HCEC 1CT (cell line): ENCODE measurements at places on chromosomes 12 and 14.

DNA sequence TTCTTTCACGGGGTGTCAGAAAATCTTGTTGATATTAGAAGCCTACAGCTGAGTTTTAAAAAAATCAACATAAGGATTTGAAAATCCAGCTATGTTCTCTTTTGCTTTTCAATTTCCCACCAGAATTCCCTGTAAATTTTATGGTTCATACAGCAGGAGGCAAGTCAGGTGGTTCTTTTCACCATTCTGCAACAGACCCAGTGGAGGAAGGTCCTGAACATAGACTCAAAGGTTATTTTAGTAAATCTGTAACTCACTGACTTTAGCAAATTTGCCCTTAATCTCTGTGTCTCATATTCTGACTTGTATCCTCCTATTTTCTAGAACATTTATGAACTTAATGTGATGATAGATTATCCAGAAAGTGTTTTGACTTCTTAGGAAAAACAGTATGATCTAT, 235.4 kb upstream of the E2F7 start:
- no peak for DNase-seq

DNA sequence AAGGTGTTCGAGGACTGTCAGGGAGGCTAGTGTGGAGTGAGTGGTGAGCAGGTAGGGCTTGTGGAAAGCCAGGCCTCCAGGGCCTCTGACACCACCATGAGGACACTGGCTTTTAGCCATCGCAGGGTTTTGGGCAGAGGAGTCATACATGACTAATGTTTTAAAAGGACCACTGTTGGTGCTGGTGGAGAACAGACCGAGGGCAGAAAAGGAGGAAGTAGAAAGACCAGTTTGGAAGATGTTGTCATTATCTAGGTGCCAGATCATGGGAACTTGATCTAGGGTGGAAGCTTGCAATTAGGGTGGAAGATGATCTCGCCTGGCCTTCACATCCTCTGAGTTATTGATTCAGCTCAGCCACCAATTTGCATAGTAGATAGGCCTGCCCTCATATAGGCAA, 144.2 kb downstream of the C12orf75 start:
- peak; percentile 63 for DNase-seq

DNA sequence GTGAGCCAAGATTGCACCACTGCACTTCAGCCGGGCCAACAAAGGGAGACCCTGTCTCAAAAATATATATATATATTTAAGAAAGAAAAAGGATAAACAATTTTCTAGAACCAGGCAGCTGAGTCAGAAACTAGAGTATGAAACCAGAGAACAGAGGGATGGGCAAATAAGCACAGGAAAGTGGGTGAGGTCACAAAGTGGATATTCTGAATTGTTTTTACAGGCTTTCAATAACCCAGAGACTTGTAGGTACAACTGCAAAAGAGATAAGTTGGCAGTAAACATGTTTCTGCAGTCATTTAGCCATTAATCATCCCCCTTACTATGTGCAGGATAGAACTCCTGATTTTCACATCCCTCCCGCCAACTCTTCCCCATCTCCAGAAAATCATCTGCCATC, 94.2 kb downstream of the BTG1 start:
- DNase-seq = no peak

DNA sequence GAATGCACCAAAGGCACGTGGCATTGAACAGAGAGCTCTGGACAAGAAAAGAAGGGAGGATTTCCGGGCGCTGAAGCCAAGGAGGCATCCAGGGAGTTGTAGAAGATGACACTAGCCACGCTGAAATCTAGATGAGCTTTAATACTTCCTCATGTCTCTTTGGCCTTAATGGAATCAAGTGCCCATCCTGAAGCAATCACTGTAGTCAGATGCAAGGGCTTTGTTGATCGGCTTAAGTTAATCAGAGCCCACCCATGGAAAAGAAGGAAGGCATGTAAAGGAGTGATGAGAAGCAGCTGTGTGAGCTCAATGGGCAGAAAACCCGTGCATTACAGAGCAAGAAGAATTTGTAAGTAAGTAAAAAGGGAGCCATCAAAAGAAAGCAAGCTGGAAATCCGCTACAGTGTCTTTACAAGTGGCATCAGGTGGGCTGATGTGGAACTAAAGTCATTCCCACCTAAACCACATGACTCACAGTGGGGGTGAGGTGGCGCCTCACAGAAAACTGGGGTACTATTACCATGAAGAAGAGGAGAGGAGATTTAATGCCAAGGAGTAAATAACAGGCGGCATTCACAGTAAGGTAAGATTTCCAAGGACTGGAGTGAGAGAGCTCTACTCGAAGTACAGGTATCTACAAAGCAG, 48.4 kb downstream of the NDUFA12 start:
- no peak for DNase-seq

DNA sequence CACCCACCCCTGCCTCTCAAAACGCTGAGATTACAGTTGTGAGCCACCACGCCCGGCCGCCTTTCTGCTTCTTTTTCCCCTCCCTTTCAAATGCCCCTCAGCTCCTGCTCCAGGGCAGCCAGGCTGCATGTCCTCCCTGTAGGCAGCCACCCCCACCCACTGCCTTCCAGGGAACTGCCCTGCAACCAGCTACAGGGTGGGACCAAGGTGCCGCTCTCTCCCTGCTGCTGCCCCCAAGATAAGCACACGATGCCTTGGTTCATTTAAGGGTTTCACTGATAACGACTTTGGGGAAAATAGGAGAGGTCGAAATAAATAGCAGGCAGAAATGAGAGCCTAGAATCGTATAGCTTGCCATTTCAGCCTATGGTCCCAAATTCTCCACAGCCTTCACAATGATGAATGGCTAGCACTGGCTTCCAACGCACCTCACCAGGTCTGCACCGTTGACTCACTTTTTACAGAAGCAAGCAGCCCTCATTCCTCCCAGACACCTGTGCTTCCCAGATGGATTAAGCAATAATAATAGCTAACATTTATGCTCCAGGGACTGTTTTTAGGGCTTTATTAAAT, 40.7 kb downstream of the ATG14 start:
- no peak for DNase-seq

DNA sequence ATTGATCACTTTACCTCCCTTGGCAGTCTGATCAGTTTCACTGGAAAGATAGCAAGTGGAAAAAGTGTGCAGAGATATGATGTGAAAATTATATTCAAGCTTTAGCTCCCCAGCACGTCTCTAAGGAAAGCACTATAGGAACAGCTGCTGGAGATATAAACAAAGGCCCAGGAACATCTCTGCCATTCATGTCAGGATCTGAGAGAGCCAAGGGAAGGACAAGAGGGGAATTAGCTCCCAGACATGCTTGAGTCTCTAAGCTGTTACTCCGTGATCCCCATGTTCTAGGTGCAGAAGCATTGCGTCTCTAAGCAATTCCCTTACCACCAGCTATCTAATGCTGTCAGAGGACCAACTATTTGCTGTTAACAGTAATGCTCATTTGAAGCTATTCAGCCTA, 700.2 kb downstream of the DIO2 start:
- DNase-seq = no peak

DNA sequence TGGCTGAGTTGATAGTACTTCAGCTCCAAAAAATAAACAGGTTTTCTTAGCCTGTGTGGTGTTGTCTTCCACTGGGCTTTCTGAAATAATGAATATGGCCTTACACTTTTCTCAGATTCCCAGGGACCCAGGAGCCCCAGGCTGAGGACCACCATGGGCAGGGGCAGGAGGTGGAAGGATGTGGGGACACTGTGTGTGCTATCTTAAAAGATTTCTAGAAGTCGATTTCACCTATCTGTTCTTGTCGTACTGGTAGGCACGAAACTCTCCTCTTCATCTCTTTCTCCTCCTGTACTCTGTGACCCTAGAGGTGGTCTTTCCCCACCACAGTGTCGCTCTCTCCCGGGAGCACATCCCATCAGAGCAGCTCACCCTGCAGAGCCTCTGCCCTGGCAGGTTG, 107.7 kb upstream of the FKBP4 start:
- DNase-seq = no peak

DNA sequence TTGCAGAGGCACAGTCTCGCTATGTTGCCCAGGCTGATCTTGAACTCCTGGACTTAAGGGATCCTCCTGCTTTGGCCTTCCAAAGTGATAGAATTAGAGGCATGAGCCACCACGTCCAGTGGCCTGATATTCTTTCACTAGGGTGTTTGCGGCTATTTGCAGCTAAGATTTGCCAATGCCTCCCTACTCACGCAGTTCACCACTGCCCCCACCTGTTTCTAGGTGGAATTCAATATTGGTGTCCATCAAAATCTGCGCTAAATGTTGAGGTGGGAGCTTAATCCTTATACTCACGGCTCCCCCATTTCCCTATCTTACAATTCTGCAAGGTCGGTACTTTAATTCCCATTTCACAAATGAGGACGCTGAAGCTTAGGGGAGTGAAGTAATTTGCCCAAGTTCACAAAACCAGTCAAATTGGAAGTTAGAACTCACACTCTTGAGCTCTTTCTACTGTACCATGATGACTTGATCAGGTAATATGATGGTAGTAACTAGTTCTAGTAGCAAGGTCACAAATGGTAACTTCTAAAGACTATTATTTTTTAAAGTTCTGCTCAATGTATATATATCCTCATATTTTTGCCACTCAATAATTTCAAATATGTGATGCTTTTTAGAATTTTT, 22.1 kb upstream of the LRRC9 start:
- peak; percentile 16 for DNase-seq

- DNase-seq = no peak
These were observed 20.8 kb downstream of the RAB35 start for GRCh38 chr12:120095736-120096135.

DNA sequence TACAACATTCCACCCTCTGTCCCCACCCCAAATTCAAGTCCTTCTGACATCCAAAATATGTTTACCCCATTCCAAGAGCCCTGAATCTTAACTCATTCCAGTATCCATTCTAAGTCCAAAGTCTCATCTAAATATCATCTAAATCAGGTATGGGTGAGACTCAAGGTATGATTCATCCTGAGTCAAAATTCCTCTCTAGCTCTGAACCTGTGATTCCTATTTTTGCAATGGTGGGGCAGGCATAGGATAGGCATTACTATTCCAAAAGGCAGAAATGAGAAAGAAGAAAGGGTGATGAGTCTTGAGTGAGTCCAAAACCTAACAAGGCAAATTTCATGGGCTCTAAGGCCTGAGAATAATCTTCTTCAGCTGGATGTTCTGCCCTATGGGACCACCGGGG, 140.3 kb upstream of the FAR2 start:
- DNase-seq = no peak

DNA sequence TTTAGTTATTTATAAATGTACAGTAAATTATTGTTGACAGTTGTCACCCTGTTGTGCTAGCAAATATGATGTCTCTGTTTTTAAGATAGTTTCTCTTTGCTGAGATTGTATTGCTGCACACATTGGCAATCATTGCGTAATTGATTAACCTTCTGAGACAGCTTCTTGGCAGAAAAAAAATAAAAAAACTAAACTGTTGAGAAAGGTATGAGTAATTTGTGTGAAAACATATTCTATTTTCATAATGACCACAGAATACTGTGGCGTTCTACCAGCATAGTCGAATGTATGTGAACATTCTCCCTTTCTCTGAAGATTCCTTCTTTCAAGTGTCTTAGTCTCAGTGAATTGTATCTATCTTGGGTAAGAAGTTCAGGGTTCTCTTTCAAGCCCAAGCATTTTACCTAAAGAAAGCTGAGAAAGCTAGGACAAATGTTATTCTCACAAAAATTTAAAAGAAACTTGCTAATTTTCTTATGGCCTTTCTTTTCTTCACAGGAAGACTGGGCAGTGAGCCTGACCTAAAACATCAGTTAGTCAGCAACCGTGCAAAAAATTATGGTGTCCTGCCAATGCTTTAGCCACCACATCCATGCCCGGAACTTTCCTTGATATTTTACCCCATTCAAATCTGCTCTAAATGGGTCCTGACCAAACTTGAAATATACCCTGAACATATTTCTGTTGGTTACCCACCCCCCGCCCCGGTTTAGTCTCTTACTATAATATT, 69.0 kb upstream of the REP15 start:
- DNase-seq = peak; percentile 94

DNA sequence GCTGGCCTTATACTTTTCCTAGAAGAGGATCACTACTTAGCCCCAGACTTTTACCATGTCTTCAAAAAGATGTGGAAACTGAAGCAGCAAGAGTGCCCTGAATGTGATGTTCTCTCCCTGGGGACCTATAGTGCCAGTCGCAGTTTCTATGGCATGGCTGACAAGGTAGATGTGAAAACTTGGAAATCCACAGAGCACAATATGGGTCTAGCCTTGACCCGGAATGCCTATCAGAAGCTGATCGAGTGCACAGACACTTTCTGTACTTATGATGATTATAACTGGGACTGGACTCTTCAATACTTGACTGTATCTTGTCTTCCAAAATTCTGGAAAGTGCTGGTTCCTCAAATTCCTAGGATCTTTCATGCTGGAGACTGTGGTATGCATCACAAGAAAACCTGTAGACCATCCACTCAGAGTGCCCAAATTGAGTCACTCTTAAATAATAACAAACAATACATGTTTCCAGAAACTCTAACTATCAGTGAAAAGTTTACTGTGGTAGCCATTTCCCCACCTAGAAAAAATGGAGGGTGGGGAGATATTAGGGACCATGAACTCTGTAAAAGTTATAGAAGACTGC, 1.5 kb downstream of the MGAT2 start:
- DNase-seq = no peak

- DNase-seq = no peak
These were observed 40.0 kb upstream of the FOXN3 start for GRCh38 chr14:89457007-89457406.

DNA sequence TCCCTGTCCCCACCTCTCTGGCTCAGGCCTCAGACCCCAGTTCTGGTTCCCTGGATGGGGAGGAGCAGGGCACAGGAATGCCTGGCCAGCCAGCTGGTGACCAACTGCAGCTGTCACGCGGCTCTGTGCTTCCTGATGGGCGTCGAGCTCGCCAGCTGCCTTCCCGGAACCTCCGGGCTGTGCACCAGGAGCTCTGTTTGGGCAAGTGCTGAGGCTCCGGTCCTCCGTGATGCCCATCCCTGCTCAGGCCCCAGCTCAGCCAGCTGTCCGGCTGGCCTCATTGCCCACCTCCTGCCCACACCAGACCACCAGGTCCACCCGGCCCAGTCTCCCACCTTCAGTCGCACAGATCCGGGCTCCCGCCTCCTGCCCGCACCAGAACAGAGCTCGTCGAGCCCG, 4.8 kb downstream of the IFFO1 start:
- DNase-seq = no peak

DNA sequence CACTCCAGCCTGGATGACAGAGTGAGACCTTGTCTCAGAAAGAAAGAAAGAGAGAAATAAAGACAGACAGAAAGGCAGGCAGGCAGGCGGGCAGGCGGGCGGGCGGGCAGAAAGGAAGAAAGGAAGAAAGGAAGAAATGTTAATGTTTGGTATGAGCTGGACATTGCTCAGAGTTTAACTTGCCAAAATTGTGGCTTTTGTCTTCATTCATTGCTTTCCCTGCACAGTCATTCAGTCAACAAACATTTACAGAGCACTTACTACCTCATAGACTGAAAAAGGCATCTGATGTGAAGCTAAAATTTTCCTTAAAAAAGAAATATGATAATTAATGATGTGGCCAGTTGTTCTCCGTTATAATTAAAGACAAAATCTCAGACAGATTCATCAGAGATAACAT, 247.1 kb downstream of the SPTSSA start:
- no peak for DNase-seq
